OCI-M1 (cell line): ENCODE measurements at places on chromosomes 12 and 14.

- DNase-seq = no peak
These were observed 1.5 kb upstream of the PLEKHG3 start for GRCh38 chr14:64702493-64703394.

- DNase-seq = peak; percentile 35
These were observed 183.8 kb downstream of the TTC7B start for GRCh38 chr14:90632451-90632850.

- peak; percentile 71 for DNase-seq
These were observed at the start of gene GPR162 for GRCh38 chr12:6821591-6822425. TSS of gene GPR162 (plus strand) at chr12:6821821. CDS start at chr12:6823899, 2,078 bp downstream.

GRCh38 chr14:96309133-96309895, 53.3 kb downstream of the BDKRB1 start:
- DNase-seq = no peak

GRCh38 chr12:84463741-84464495, 448.7 kb downstream of the SLC6A15 start:
- no peak for DNase-seq

DNA sequence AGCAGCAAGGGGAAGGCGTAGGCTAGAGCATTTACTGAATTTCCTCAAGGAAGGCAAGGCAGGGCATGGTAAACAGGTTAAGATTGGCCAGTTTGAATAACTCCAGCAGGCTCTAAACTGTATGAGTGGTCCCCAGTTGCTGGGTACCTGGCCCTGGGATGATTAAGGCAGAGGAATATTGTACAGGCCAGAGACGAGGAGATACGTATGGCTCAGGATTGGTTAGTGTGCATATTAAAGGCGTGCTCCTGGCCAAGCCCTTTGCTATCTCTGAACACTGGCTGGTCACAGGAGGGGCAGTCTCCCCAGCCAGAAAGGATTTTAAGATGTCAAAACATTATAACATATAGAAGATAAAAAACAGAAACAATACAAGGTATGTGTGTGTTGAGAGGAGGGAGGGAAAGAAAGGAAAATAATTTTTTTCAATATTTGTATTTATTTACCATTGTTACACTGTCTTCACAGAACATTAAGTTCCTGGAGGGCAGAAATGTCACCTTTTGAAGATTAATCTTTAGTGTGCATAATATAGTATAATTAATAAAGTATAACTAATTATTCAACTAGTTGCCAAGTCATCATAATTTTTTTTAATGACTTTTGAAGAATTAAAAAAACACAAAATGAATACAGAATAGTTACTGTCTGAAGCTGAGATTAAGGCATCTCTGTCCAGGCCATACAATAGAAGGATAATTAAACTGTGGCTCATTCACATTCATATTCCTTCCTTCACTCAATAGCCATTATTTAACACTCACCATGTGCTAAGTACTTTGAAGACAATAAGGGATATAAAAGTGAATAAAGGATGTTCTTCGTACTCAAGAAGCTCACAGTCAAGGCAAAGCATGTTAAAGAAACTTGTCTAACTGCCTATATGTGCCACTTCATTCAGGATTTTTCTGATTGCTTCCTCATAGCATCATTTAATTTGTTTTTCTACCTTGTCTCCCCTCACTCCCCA, 41.9 kb downstream of the DCP1B start:
- no peak for DNase-seq

- peak; percentile 50 for DNase-seq
These were observed 73.0 kb downstream of the CIT start for GRCh38 chr12:119804011-119804641.

GRCh38 chr12:107503129-107503855, 182.3 kb upstream of the PWP1 start:
- no peak for DNase-seq

DNA sequence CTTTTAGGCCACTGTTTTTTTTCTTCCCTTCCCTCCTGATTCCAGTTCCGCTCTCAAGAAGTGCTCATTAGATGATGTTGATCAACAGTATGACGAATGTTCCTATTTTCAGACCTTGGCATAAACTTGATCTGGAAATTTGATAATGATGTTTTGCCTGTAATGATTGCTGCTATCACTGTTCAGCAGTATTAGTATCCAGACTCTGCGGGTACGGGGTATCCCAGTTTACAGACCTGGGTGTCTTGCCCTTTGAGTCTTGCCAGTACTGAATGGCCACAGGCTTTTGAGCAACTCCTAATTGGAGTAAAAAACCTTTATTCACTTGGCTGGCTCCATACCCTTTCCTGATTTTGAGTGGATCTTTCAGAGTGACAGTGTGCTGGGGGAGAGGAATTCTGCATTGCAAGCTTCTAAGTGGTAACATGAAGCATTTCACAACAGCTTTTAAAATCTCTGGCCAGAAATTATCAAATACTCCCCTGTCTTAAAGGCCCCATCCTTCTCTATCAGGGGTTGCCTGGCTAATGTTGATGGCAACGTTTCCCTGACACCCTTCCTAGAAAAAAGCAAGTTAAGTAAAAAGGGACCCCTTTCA, 5.9 kb upstream of the ASB8 start:
- peak; percentile 19 for DNase-seq

GRCh38 chr14:83912032-83912642, 1617.8 kb upstream of the FLRT2 start:
- no peak for DNase-seq
